ENCODE measurements at places on chromosomes 3 and 15.

- DNase-seq = no peak
Measured at GRCh38 chr3:94405258-94406035, 342.6 kb downstream of the NSUN3 start.

GRCh38 chr15:71532994-71533393 lies 277.4 kb upstream of the NR2E3 start:
- DNase-seq = no peak

DNA sequence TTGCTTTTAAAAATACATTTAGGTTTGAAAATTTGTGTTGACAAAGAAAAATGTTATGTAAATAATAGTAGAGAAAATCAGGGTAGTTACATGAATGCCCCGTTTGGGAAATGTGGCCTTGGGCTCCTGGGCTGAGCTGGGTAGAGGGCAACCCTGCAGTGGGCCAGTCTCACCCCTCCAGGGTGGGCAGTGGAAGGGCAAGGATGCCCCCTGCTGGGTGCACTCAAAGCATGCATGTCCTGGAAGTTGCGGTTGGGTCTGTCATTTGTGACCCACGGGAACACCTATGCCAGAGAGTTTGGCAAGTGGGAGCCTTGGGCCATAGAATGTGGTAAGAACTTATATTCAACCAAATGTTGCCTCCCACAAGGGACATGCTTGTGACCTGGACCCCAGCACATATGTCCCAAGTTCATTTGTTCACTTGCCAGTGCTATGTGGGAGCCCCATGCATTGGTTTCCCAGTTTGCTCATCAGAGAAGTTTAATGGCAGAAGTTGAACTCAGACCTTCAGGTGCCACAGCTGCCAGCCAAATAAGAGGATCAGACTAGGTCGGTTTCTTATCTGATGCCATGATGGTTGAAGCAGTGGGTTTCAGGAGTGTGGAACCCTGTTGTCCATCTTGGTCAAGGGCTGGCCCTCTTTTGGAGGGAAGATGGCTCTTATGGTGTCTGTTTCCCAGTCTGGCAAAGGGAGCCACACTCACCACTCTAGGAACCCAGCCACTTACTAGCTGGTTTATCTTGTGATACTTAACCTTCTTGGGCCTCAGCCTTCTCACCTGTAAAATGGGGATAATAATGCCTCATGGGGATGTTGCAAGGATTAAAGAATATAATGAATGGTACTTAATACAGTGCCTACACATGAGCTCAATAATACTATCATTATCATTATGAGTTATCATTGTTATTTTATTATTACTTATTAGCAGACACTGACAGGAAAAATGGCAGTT lies 2.5 kb upstream of the PLCB2 start:
- DNase-seq = peak; percentile 69

DNA sequence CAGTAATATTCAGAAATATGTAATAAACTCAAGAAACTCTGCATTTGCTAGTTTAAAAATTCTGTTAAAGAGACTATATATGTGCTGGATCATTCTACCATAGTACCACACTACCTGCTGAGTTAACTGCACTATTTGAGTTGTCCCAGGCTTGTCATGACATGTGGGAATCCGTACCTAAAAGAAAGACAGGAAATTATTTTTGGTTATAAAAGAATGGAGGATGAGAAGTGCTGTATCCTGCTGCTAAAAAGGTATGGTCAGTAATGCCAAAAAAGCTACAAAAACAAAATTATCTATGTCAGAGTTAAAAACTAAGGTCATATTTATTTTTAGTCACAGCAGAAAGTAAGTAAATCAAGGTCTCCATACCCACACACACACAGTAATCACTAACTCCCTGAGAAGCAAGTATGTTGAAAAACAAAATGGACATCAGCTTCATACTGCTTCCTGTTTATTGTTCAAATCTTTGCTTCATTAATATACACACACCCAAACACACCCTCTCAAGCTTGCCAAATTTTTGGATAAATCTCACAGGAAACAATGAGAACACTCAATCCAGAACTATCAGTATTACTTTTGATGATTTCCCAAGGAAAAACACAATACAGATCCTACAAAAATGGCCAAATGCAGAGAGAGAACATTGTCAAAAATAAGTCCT lies 33.7 kb downstream of the DENND6A start:
- no peak for DNase-seq

GRCh38 chr3:63364495-63364894 lies 86.4 kb downstream of the SYNPR start:
- DNase-seq = no peak

All from CD4-positive, alpha-beta T cell treated with Interleukin-21 for 1 hour (primary cell).